NCI-H2107 (cell line): ENCODE measurements at places on chromosomes 3 and 15.

- no peak for DNase-seq
These were observed 12.3 kb upstream of the SPATA12 start for GRCh38 chr3:57048052-57048671.

DNA sequence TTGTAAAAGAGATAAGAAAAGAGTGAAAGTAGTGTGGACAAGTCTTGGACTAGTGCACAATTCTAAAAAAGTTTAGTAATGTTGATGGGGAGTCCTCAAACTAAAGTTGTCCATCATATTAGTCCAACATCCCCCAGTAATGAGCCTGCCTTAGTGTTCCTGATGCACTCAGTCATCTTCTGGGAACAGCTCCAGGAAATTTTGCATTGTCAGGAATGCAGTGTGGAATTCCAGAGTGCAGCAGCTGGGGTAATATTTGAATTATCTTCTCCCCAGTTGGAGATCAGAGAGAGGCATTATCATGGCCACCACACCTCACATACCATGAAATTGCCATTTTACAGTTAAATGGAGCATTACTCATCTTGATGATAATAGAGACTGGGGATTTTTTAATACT lies 528.8 kb upstream of the NAALADL2 start:
- no peak for DNase-seq

GRCh38 chr15:32060706-32061105 lies 30.4 kb downstream of the CHRNA7 start:
- DNase-seq: no peak

DNA sequence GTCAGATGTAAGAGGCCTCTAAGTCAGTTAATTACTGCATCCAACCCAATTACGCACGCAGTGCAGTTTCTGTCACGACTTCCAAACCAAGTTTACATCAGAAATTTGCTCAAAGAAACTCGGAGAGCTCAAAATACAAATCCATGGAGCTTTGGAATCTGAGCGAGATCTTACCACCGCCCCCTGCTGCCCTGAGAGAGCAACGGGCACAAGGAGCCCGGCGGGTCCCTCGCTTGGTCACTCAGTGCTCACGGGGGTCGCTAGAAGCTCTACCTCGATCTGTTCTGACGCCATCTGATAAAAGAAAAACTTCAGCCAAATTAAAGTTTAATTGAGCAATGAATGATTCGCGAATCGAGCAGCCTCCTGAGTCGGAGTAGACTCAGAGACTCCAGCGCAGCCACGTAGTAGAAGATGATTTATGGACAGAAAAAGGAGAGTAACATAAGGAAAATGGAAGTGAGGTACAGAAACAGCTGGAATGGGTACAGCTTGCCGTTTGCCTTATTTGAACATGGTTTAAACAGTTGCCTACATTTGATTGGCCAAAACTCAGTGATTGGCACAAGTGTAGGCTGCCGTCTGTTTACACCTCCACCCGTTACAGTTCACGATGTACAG lies 232.7 kb upstream of the ATP10A start:
- no peak for DNase-seq
